Sciatic nerve (tissue), 2 donors: ENCODE measurements at places on chromosomes 12 and 14.

DNA sequence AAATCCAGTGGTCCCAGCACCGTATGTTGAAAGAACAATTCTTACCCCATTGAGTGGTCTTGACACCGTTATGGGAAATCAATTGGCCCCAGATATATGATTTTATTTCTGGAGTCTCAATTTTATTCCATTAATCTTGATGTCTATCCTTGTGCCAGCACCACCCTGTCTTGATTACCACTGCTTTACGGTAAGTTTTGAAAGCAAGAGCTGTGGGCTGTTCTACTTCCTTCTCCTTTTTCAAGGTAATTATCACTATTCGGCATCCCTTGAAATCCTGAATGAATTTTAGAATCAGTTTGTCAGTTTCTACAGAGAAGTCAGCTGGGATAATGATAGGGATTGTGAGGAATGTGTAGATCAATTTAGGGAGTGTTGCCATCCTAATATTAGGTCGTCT, 160.8 kb upstream of the SFSWAP start:
- DNase-seq: no peak

- no peak for DNase-seq
Measured at GRCh38 chr12:23458640-23459039, 490.8 kb downstream of the SOX5 start.

- no peak for DNase-seq
Measured at GRCh38 chr12:121379945-121380344, 20.0 kb upstream of the RNF34 start.

- DNase-seq: no peak
Measured at GRCh38 chr12:1519642-1520041, 74.7 kb downstream of the FBXL14 start.

GRCh38 chr12:22443379-22444316, 100.7 kb downstream of the C2CD5 start:
- DNase-seq: no peak

- DNase-seq: peak; percentile 78
Measured at GRCh38 chr12:6899837-6900519, 4.6 kb upstream of the LRRC23 start.

DNA sequence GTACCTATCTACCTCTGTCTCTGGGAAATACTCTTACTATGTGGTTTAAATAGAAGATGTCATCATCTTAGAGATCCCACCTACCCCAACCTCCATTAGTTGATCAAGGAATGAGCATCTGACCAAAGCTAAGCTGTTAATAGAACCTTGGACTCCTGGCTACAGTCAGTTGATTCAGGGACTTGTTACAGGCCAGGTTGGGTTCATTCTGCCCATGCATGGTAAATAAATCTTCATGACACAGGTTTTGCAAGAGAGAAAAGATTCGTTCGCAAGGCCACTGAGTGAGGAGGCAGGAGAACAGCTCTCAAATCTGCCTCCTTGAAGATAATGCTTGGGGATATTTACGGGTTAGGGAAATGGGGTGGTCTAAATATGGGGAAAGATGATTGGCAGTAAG, 19.5 kb downstream of the SDR9C7 start:
- no peak for DNase-seq

DNA sequence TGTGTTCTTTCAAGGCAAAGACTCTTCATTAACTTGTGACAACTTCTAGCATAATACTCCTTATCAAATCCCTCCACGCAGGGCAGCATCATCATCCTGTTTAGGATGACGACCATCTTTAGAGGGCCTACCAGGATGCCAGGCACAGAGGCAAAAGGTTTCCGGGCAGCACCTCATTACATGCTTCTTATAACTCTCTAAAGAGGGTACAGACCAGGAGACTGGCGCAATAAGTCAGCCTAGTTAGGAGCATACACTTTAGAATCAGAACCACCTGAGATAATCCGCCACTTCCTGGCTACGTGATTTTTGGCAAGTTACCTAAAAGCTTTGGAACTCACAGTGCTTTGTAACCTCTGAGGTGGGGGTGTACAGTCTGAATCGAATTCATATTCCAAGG, 136.0 kb upstream of the NOS1 start:
- DNase-seq: no peak

- peak; percentile 47 for DNase-seq
Measured at GRCh38 chr12:1801303-1801975, 18.9 kb upstream of the LRTM2 start.

- no peak for DNase-seq
Measured at GRCh38 chr14:41130274-41130673, 476.4 kb upstream of the LRFN5 start.

DNA sequence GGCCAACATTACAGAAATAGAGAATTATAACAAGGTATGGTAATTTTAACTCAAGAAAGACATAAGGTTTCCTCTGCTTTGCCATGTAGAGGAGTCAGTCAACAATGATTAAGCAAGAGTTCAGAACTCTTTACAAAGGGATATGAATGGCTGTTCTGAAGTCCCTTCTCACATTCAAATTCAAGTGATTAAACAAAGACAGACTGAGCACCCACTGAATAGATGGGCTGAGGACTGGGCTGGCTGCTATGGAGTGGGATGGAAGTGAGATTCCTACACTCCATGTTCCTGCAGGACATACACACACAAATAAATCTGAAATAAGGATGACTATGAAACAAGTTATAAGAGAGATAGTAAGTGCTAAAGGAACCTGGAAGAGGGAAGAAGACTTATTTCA, 199.0 kb upstream of the GRIP1 start:
- DNase-seq: no peak

- no peak for DNase-seq
Measured at GRCh38 chr12:120955232-120955631, 23.1 kb upstream of the HNF1A start.

GRCh38 chr14:34180869-34181268, 230.0 kb upstream of the EGLN3 start:
- DNase-seq: no peak

- no peak for DNase-seq
Measured at GRCh38 chr12:52691076-52691840, 11.1 kb upstream of the KRT1 start.

DNA sequence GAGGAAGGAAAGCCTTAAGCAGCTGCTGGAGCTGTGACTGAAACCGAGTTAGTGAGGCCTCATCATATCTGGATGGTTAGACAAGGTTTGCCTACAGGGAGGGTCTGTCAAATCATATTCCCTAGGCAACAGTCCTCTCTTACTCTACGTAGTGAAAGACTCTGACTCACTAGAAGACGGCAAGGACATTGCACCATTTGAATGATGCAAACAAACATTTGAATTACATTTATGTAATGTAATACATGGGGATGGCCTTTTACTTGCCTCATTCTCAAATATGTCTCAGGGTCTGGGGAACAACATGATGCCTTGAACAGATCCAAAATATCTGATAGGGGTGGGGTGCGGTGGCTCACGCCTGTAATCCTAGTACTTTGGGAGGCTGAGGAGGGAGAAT, 29.8 kb upstream of the STRAP start:
- no peak for DNase-seq

- no peak for DNase-seq
Measured at GRCh38 chr12:24705216-24705615, 243.7 kb downstream of the BCAT1 start.

DNA sequence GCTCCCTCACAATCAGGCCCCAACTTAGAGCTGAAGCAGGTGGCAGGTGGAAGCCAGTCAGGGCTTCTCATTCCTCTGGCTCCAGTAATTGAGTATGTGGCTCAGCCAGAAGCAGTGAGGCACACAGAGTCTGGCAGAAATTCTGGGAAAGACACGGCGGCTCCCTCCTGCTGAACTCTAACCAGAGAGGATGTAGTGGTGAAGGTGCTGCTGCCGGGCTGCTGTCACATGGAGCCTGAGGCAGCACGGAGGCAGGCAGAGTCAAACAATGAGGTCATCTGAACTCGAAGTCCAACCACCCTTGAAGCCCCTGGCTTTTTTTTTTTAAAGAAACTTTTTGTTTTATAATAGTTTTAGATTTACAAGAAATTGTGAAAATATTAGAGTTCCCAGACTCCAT, 33.4 kb upstream of the SMOC1 start:
- DNase-seq: no peak

DNA sequence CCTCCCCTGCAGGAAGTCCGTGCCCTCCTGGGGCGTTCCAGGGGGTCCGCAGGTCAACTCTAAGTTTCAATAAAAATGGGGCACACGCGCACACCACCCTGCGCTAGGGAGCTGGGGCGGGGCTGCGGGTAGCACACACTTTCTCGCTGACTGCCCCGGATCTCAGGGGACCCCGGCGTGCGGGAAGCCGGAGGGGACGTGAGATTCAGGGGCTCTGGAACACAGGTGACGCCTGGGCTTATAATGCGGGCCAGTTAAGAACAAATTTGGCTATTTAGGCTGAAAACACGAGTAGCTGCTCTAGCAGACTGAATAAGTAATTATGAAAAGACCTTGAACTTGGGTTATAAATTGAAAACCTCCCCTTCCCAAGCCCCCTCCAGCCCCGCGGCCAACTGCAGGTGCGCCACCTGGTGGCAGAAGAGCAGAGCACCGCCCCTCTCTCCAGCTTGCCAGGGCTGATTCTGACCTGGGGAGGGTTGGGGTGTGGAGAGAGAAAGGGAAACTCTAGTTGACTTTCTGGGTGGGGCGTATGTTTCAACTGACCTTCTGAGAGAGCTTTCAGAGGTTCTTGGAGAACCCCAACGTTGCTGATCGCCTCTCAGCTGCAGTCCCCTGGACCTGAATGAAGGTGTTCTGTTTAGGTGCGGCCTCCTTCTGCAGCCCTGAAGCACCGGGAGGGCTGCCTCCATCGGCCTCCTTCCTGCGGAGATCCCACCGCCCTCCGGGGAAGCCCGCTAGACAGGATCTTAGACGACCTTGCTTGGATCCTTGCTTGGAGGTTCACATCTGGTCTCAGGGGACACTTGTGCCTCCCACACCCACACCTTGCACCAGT, 118.4 kb upstream of the EVL start:
- DNase-seq: no peak

DNA sequence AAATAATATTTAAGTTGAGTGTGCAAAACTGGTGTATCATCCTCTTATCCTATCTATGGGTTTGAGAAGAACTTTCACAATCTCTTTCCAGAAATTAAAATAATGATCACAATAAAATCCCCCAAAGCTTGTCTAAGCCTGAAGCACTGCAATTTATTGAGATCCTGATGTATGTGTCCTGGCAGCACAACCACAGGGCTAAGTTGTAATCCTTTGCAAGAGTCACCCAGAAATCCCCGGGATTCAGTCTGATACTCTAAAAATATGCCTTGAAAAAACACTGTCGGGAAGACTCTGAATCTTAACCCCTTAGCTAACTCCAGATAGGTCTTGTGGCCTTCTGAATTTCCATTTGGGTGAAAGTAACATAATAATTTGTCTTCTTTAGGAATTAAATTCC, 40.3 kb upstream of the STXBP6 start:
- no peak for DNase-seq

DNA sequence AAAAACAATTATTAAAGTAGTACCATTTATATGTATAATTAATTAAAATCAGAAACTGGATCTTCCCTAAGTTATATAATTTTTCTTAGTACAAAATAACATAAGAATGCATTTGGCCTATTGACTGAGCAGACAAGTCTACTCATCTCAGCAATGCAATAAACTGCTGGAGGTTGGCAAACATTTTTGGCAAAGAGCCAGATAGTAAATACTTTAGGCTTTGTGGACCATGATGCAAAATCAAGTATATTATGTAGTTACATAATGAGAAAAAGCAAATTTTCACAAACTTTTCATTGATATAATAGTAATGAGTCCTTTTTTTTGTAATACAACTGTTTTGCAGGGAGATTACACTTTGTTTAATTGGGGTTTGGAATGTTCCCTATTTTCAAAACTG, 30.9 kb downstream of the ERGIC2 start:
- DNase-seq: no peak

GRCh38 chr12:118175823-118176447, 40.0 kb downstream of the PEBP1 start:
- DNase-seq: no peak

DNA sequence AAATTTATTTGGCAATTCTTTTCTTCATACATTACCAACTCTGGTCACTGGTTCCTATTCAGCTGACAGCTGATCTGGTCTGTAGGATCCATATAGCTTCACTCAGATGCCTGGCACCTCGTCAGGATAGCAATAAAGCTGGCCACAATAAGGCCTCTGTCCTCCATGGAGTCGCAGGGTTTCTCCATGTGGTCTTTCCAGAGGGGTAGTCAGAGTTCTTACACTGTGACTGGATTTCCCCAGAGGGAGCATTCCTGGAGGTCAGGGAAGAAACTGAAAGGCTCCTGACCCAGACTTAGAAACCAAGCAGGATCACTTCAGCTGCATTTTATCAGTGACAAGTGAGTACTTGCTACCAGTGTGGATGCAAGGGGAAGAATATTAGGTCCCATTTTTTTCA, 34.9 kb upstream of the SIX1 start:
- DNase-seq: no peak
